Effector memory CD4-positive, alpha-beta T cell (primary cell): ENCODE measurements at places on chromosomes 5 and 9.
A peak's percentile ranks its signal among the peaks of the same experiment; 100 is the strongest.

- DNase-seq = no peak
These were observed 17.7 kb upstream of the CPLX2 start for GRCh38 chr5:175853573-175854230.

DNA sequence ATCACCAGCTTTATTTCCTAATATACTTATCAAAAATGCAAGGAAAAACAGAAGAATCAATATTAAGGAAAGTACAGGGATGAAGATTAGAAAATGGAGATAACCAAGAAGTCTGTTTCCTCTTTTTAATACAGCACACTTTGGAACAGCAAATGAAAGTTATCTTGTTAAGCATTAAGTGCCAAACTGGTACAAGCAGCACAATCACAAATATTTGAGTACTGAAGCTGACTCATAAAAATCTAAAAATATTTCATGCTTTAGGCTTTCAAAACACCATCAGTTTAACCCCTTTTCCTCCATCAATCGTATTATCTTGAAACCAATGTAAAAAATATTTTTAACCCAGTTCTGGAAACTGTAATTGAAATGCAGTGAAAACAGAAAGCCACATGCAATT is 2.7 kb downstream of the FBXW11 start:
- DNase-seq = no peak

GRCh38 chr5:136028782-136029742 is at the start of gene TGFBI:
Gene TGFBI, plus strand, starts transcription at chr5:136028988. Its CDS starts 68 bp downstream, at chr5:136029056.
- peak; percentile 18 for DNase-seq

DNA sequence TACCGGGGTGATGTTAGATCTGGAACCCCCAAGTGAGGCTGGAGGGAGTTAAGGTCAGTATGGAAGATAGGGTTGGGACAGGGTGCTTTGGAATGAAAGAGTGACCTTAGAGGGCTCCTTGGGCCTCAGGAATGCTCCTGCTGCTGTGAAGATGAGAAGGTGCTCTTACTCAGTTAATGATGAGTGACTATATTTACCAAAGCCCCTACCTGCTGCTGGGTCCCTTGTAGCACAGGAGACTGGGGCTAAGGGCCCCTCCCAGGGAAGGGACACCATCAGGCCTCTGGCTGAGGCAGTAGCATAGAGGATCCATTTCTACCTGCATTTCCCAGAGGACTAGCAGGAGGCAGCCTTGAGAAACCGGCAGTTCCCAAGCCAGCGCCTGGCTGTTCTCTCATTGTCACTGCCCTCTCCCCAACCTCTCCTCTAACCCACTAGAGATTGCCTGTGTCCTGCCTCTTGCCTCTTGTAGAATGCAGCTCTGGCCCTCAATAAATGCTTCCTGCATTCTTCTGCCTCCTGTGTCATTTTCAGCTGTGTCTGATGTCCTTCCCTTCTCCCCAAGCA is 2.3 kb upstream of the MYOZ3 start:
- no peak for DNase-seq

DNA sequence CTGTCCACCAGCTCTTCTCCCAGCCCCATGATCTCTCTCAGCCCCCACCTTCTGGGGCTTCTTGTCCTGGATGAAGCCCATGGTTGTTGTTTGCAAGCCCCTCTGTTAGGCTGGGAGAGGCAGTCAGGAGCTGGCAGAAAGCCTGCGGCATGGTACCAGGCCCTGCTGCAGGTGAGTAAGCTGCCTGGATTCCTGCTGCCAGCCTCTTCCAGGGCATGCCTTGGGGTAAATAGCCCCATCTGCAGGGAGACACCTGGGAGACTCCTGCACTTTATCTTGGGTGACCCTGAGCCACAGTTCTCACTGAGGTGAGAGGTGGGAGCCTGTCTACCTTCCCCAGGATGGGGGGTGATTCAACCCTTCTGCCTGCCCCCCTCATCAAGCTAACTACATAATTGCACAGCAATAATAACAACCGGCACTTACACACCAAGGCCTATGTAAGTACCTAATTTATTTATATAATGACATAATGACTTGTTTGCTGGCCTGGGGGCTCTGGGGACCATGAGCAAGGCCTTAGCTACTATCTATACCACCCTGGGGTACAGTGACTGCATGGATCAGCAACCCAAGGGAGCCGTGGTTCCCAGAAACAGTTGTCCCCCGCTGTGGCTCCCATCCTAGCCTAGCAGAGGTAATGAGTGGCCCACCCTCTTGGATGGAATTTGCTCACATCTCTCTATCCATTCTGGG is 116.0 kb downstream of the PSD2 start:
- no peak for DNase-seq
